ENCODE measurements at places on chromosomes 12 and 14.

DNA sequence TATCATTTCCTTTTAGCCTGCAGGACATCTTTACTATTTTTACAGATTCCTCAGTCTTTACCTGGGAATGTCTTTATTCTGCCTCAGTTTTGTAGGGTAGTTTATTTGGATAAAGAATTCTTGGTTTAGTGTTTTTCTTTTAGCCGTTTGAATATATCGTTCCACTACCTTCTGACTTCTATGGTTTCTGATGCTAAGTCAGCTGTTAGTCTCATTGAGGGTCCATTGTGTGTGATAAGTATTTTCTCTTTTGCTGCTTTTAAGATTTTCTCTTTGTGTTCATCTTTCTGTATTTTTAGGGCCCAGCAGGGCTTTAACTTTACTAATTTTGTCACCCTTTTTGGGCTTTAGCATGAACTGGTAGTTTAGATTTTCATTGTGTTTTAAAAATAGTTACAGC is 113.5 kb downstream of the MNAT1 start:
- DNase-seq: no peak

- no peak for DNase-seq
Measured at GRCh38 chr14:90446405-90446804, 49.6 kb downstream of the CALM1 start.

- DNase-seq: no peak
Measured at GRCh38 chr14:51473808-51474565, 177.7 kb upstream of the FRMD6 start.

DNA sequence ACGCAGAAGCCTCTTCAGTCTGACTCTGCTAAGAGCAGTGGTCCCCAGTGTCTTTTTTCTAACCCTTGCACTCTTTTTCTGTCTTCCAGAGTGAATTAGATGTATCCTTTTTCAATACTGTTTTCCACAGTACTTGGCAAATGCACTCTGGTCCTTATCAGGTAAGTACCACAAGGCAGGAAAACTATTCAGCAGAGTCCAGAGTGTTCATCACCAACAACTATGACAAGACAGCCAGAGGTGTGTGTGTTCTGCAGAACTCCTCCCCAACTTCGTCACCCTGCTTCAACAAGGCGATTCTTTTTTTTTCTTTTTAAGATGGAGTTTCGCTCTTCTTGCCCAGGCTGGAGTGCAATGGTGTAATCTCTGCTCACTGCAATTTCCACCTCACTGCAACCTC is 54.3 kb upstream of the STRN3 start:
- DNase-seq: no peak

DNA sequence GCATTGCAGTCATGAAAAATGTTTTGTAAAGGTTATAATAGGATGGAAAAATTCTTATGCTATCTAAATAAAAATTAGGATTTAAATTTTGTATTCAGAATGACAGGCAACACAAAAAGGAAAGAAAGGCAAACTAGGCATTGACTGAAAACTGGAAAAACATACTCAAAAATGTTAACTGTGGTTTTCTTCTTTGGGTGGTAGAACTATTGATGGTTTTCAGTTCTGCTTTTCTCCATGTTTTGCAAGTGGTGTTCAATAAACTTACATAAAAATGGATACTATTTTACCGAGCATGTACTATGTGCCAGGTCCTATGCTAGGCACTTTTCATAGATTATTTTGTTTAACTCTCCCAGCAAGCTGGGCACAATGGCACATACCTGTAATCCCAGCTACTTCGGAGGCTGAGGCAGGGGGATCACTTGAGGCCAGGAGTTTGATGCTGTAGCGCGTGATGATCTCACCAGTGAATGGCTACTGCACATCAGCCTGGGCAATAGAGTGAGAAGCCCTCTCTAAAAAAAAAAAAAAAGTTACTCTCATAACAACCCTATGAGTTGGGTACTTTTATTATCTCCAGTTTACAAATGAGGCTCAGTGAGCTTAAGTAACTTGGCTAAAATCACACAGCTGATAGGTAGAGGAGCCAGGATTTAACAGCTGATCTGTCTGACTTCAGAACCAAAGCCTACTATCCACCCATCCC is 26.3 kb upstream of the TCP11L2 start:
- no peak for DNase-seq

- DNase-seq: no peak
Measured at GRCh38 chr14:95541932-95542930, 7.4 kb downstream of the GLRX5 start.

- no peak for DNase-seq
Measured at GRCh38 chr12:4439736-4440135, 5.9 kb downstream of the FGF6 start.

DNA sequence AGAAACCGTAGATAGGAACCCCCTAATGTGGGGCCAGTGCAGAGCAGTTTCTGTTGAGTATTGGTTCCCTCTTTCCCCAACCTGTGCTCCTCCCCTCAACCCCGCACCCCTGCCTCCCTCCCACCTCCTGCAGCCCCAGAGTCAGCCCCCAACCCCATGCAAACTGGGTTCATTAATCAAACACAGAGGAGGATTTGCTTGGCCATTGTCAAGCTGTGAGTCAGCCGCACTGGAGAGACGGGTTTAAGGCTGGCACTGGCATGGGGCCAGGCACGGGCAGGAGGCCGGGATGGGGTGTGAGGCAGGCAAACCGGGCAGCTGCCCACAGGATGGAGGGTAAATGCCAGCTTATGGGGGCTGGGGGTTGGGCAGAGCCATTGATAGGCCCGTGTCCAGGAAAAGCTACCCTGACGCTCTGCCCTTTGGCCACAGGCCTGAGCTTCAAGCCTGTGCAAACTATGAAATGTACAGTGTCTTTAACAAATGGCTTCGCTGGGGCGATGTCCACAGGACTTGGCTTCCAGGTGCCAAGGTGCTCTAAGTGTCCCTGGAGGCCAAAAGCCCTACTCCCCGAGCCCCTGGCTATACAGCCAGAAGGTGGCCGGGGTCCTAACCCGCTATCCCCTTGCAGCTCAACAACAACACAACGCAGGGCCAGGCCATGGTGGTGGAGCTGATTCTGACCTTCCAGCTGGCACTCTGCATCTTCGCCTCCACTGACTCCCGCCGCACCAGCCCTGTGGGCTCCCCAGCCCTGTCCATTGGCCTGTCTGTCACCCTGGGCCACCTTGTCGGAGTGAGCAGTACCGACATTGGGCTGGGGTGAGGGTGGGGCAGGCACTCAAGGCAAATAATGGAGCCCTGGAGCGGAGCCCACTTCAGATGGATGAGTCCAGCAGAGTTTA is 1.4 kb downstream of the AQP5 start:
- peak; percentile 66 for DNase-seq

All from iPS-NIHi11 (cell line).